CD4-positive, CD25-positive, alpha-beta regulatory T cell (primary cell): ENCODE measurements at places on chromosomes 6 and 20. TPM values are rescaled to one million over a fixed set of nuclear protein-coding genes. Genes with fewer than 3 reads are reported as not detected.

- DNase-seq = no peak
Observed at GRCh38 chr6:79687759-79688158, 56.6 kb downstream of the SH3BGRL2 start.

- peak; percentile 0 for DNase-seq
Observed at GRCh38 chr20:6583134-6583738, 184.2 kb upstream of the BMP2 start.

DNA sequence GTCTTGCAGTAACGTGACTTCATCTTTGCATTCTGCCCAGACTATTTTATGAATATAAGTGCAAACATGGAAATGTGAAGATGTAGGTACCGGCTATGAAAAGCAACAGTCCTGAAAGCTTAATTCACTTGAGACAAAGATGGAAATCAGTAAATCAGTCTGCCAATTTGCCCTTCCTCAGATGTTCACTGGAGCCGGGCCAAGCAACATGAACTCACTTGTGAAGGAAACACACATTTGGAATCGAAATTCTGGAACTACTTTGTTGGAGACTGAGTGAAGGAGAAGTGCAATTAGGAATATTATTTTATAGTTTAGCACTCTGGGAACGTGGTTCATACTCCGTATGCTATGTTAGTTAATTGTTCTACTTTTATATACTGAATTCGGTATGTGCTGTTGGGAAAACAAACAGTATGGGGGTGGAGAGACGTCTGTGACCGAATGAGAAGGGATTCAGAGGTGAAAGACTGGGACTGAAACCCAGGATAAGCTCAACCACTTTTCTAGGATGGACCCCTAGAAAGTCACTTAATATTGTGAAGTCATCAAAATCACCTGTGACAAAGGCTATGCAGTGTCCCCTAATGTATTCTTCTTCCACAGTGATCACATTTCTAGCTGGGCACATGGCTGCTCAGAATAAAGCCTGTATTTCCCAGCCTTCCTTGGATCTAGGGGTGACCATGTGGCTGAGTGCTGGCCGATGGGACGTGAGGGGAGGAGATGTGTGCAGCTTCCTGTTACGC, 95.5 kb downstream of the PREX1 start:
- no peak for DNase-seq

DNA sequence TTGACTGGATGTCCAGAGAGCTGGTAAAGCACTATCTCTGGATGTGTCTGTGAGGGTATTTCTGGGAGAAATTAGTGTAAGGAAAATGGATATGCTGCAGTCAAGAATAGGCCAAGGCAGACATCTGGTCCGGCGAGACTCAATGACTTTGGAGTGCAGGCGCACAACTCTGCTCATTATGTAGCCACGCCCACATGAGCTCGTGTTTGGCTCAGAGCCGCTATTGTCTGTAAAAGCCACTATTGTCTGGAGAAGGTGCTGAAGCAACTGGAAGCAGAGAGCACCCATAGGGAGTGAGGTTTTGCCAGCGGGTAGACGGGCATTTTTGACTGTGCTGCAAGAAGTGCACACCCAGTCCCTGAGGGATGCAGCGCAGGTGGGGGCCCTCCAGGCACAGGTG, 305.0 kb upstream of the POU3F2 start:
- no peak for DNase-seq

- DNase-seq = no peak
Observed at GRCh38 chr6:43671801-43672690, 15.5 kb downstream of the MRPS18A start.

- no peak for DNase-seq
Observed at GRCh38 chr20:23753589-23753988, 2.9 kb upstream of the CST1 start.

DNA sequence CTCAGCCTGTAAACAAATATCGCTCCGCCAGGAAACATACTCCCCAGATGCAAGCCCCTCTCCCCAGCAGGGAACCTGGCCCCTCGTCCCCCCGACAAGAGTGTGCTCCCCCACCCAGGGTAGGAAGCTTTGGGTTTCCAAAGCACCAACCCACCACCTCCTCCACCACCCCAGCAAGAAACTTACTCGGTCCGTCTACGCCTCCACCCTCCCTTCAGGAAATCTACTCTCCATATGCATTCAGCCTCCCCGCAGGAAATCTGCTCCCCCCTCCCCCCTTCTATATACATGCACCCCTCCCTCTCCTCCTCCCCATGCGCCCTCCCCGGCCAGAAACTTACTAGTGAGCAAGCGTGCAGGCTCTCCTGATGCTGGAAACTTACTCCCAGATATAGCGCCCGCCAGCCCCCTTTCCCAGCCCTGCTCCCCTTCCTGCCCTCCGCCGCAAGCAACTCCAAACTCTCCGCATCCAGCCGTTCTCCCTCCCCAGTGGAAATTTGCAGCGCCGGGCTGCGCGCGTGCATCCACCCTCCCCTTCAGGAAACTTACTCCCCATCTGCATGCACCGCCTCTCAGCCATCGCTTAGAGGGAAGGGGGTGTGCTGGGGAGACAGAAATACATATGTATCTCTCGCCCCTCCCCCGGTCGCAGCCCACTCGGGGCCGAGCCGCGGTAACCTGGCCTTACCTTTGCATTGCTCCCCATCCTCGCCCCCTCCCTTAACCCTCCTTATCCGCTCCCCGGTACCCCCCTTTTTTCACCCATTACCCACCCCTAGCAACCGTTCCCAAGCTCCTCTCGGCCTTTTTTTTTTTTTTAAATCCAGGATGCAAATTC, at the start of gene TRERF1:
TSS of gene TRERF1 (minus strand) at position 594 of the 838 bp plus-strand sequence. CDS start 182,336 bp downstream, outside the sequence.
- DNase-seq = peak; percentile 61

PROKR2 gene
- total RNA-seq = not detected

PTCRA gene
- 1.1 TPM for total RNA-seq

TRAPPC3L gene
- 0.37 TPM for total RNA-seq
